Right renal cortex interstitium (tissue), 3 donors: ENCODE measurements at places on chromosomes 3 and 15. TPM values are rescaled to one million over a fixed set of nuclear protein-coding genes. Genes with fewer than 3 reads are reported as not detected.

ZNF770 gene
- 71.8 TPM for polyA plus RNA-seq

GOLGA8Q gene
- 0.64 TPM for polyA plus RNA-seq

CGNL1 gene
- 72.5 TPM for polyA plus RNA-seq

KLHL24 gene
- polyA plus RNA-seq, result 49.9 TPM

EBLN2 gene
- polyA plus RNA-seq, result 2.8 TPM

IL17RE gene
- 12.7 TPM for polyA plus RNA-seq

DNA sequence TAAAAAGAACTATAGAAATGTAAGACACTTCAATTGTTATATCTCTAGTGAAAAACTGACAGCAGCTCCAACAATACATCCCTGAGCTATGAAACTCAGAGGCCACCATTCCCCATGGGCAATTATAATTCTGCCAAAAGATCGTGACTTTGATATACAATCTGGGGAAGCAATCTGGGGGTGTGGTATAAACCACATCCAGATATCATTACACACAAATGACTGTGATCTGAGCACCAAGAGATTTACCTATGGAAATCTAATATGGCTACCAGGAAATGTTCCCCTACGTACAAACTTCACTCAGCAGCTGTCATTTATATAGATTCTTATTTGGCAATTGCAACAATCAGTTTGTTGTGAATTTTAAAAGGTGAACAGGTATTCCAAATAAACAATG is 110.3 kb downstream of the FRMD5 start:
- no peak for DNase-seq

GRCh38 chr15:75307778-75308390 is 25.2 kb downstream of the GOLGA6D start:
- no peak for DNase-seq

- no peak for DNase-seq
Measured at GRCh38 chr3:135807879-135808278, 157.6 kb upstream of the PPP2R3A start.

DNA sequence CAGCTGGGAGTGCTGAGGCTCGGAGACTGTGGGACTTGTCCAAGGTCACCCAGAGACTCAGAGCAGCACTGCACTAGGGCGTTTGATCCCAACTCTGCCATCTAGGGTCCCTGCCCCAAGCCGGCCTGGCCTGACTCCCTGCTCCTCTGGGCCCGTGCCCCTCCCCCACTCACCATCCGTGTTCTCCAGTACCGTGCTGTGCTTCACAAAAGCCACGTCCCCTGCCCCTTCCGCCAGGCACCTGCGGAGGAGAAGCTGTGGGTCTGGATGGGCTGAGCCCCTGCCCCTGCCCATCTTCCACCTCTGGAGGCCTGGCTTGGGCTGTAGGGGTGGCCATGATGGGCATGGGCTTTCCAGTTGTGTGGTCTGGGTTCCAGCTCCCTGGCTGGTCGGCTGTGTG is 8.4 kb downstream of the MELTF start:
- DNase-seq, result no peak

GRCh38 chr15:85589851-85590250 is 204.9 kb downstream of the KLHL25 start:
- DNase-seq, result no peak

GRCh38 chr3:124916837-124917409 is 17.6 kb downstream of the MUC13 start:
- no peak for DNase-seq

DNA sequence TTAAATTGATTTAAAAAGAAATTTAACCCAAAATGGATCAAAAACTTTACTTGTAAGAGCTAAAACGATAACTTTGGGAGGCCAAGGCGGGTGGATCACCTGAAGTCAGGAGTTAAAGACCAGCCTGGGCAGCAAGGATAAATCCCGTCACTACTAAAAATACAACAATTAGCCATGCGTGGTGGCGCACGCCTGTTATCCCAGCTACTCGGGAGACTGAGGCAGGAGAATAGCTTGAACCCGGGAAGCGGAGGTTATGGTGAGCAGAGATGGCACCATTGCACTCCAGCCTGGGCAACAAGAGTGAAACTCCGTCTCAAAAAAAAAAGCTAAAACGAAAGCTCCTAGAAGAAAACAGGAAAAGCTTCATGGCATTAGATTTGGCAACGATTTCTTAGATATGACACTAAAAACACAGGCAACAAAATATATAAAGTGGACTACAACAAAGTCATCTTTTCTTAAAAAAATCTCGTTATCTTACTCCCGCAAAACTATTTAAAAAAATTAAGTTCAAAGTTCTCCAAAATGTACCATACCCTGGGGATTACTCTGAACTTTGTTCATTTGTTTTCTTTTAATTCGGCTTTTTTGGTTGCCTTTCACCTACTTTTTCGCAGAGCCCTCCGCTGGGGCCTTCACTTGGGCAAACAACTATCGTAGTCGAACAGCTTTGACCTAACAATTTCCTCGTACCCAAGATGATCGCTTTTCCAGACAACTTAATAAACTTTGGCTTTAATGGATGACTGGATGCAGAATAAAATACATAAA is 2.9 kb downstream of the HDDC3 start:
- no peak for DNase-seq

DNA sequence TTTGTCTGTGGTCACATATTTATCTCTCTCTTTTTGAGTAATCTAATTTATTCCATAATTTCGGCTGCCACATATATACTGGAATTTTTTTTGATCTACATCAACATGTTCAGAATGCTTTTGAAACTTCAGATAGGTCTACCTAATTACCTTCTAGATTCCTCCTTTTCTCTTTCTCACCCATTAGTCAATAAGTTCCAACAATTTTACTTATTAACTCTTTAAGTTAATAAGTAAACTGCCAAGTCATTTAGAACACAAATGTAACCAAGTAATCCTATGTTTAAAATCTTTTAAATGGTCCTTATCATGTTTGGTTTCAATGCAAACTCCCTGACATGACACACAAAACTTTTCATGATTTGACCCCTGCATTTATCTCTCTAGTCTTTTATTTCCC is 410.5 kb downstream of the UNC13C start:
- no peak for DNase-seq

- DNase-seq, result no peak
Measured at GRCh38 chr3:127068111-127068810, 85.3 kb downstream of the PLXNA1 start.
